Kidney capillary endothelial cell (primary cell): ENCODE measurements at places on chromosomes 1 and 21.

- no peak for DNase-seq
Measured at GRCh38 chr1:59856725-59857338, 42.1 kb downstream of the HOOK1 start.

DNA sequence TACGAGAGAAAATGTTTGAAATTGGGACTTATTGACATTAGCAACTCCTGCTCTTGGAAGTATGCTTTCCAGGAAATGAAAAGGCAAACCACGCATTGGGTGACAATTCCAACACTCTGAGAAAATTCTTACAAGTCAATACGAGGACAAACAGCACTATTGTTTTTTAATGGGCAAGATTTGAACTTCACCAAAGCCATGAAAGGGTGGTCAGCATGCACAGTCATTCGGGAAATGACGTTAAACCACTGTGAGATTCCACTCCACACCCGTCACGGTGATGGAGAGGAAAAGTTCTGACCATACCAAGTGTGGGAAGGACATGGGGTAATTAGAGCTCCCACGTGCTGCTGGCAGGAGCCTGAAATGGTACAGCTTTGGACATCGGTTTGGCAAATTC lies 12.2 kb upstream of the PRXL2B start:
- DNase-seq, result no peak

- DNase-seq, result no peak
Measured at GRCh38 chr1:55250399-55251075, 35.4 kb upstream of the USP24 start.

GRCh38 chr1:229300099-229300757 lies 29.3 kb downstream of the RAB4A start:
- no peak for DNase-seq

DNA sequence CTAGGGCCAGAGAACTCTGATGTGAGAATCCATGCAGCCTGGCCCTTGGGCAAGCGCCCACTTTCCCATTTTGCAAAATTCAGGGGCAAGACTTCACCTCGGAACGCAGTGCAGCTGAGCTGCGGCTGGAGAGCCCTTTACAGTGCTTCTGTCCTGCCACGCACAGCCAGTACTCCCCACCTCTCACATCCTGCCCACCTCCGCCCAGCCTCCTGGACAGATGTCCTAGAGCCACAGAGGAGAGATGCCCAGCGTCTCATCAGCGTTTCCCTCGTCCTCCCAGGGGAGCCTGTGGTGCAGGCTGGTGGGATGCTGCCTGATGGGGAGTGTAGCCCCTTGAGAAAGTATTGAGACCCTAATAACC lies 29.6 kb downstream of the RUNX3 start:
- DNase-seq, result no peak

GRCh38 chr1:7893529-7894180 lies 40.8 kb upstream of the UTS2 start:
- no peak for DNase-seq

GRCh38 chr1:171488190-171488929 lies 3.0 kb downstream of the PRRC2C start:
- no peak for DNase-seq

GRCh38 chr21:23949493-23949892 lies 1657.8 kb downstream of the MRPL39 start:
- DNase-seq, result no peak

DNA sequence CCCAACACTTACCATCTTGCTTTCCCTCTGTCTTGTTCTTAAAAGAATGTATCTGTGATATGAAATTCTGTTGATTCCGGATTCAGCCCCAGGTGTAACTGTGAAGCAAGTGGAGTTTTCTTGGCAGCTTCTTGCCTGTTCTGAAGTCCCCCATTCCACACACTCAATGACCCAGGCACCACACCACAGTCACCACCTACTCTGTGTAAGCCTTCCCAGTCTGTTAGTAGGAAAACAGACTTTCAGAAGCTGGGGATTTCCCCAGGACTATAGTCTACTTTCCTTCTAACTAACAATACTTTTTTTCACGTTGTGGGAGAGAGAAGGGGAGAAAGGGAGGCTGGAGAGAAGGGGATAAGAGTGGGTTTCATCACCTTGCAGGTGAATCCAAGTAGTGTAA lies 299.1 kb upstream of the PROX1 start:
- DNase-seq, result no peak
